Activated CD4-positive, alpha-beta T cell treated with anti-CD3 and anti-CD28 coated beads, Interleukin-2, amount 10 ng/mL, durations not matched to agents 7 days and 5 days (primary cell): ENCODE measurements at places on chromosomes 3 and 15. TPM values are rescaled to one million over a fixed set of nuclear protein-coding genes. Genes with fewer than 3 reads are reported as not detected.

Gene ARPIN
- not detected for total RNA-seq

Gene PTX3
- total RNA-seq, result 0.40 TPM

Gene SCAMP5
- total RNA-seq, result 2.0 TPM

Gene PRICKLE2
- not detected for total RNA-seq

Gene SATB1
- total RNA-seq, result 323 TPM

Gene PLSCR2
- 0.35 TPM for total RNA-seq

Gene ALDH1A3
- not detected for total RNA-seq

Gene ADGRG7
- total RNA-seq, result not detected

Gene FSTL1
- total RNA-seq, result 0.37 TPM

Gene UNC13C
- total RNA-seq, result not detected

- H3K36me3 ChIP-seq, result peaks cover 3% of the 10 kb centered on the region
- H3K4me3 ChIP-seq, result no peak overlapping the region
- H3K4me1 ChIP-seq, result no peaks in the 10 kb centered on the region
- H3K27me3 ChIP-seq, result no peaks in the 10 kb centered on the region
Observed at GRCh38 chr3:17505856-17506255, 236.6 kb downstream of the TBC1D5 start.

DNA sequence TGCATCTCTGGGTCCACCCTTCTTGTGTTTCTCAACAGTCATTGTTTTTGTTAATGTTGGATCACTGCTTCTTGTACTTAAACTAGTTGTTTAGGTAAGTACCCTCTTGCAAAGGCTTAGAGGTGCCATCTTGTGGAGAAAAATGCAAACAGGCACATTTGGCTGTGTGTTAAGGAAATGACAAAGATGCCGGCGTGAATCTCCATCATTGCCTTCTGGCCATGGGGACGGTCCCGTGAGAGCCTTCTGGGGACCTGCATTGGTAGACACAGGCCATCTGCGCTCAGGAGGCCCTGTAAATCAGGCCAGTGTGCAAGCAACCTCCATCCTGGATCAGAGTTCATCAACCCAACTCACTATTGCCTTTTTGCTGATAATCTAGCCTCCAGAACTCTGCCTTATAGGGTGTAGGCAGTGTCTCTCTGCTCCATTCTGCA lies 158.6 kb upstream of the NR2E3 start:
- H3K4me3 ChIP-seq, result no peak overlapping the region
- H3K27me3 ChIP-seq, result peaks cover 4% of the 10 kb centered on the region
- no peaks in the 10 kb centered on the region for H3K4me1 ChIP-seq
- H3K36me3 ChIP-seq, result no peaks in the 10 kb centered on the region

- no peak for DNase-seq
- H3K27ac ChIP-seq, result no peak overlapping the region
- no peak overlapping the region for H3K4me3 ChIP-seq
- no peaks in the 10 kb centered on the region for H3K27me3 ChIP-seq
- no peaks in the 10 kb centered on the region for H3K36me3 ChIP-seq
Observed at GRCh38 chr3:95476534-95476933, 1337.9 kb upstream of the EPHA6 start.

GRCh38 chr15:33311312-33311971 lies 675 bp downstream of the RYR3 start:
- H3K36me3 ChIP-seq, result no peaks in the 10 kb centered on the region
- no peaks in the 10 kb centered on the region for H3K4me1 ChIP-seq
- no peak overlapping the region for H3K27ac ChIP-seq

GRCh38 chr15:101654171-101654570 lies 2.0 kb upstream of the TM2D3 start:
- no peak overlapping the region for H3K4me3 ChIP-seq
- peaks cover 35% of the 10 kb centered on the region for H3K4me1 ChIP-seq
- H3K27me3 ChIP-seq, result no peaks in the 10 kb centered on the region
- peaks cover 18% of the 10 kb centered on the region for H3K36me3 ChIP-seq

DNA sequence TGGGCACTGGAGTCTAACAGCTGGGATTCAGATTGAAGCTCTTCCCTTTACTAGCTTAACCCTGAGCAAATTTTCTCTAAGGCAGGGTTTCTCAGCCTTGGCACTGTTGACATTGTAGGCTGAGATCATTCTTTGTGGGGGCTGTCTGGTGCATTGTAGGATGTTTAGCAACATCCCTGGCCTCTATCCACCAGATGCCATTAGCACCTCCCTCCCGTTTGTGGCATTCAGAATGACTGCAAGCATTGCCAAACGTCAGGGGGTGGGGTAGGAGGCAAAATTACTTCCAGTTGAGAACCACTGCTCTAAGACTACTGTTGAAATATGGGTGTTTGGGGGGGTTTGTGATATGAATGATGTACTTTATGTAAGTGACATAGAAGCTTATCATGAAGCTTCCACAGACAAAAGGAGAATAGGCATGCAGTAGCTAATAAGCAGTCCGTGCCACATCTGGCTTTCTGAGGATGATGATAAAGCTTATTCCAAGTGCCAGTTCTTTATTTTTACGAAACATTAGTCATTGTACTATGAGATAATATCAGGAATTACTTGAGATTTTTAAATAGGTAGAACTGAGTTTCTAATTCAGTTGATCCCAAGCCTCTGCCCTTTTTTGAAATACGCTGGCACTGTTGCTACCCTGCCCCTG lies 39.3 kb downstream of the NKIRAS1 start:
- peaks cover 10% of the 10 kb centered on the region for H3K36me3 ChIP-seq
- DNase-seq, result no peak
- H3K27ac ChIP-seq, result no peak overlapping the region
- H3K4me3 ChIP-seq, result no peak overlapping the region
- peaks cover 11% of the 10 kb centered on the region for H3K4me1 ChIP-seq
- no peaks in the 10 kb centered on the region for H3K27me3 ChIP-seq

DNA sequence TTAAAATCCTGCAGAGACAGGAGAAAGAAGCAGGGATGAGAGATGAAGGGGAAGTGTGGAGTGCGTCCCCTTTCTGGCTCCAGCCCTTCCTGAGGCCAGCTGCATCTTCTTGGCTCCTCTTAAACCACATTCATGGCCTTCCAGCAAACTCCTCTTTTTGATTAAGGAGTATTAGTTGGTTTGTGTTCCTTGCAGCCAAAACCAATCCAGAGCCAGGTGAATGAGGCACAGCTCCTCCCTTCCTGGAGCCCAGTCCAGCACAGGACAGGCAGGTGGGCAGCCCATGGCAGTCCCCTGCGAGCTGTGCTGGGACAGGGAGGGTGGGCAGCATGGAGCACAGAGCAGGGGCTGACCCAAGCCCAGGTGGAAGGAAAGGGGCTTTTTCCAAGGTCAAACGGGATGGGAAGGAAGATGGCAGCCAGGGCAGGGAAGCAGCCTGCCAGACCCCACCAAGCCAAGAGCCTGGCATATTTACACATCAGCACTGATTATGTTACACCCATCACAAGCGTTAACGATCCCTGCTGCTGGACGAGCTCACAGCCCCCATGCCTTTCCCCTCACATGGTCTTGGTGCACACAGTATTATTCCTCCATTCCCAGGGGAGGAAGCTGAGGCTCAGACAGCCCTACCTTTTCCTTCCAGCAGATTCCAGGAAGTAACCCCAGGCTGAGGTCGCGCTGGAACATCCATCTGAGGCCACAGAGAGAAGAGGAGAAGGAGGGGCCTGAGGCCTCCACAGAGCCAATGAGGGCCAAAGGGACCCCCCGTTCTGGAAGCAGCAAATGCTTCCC lies 175.6 kb downstream of the SMAD6 start:
- H3K4me3 ChIP-seq, result no peak overlapping the region
- no peak for DNase-seq
- no peaks in the 10 kb centered on the region for H3K36me3 ChIP-seq
- peaks cover 9% of the 10 kb centered on the region for H3K27me3 ChIP-seq
- no peaks in the 10 kb centered on the region for H3K4me1 ChIP-seq
- H3K27ac ChIP-seq, result no peak overlapping the region

- no peak overlapping the region for H3K27ac ChIP-seq
- no peaks in the 10 kb centered on the region for H3K27me3 ChIP-seq
- no peaks in the 10 kb centered on the region for H3K4me1 ChIP-seq
- DNase-seq, result no peak
- H3K36me3 ChIP-seq, result no peaks in the 10 kb centered on the region
Observed at GRCh38 chr15:98980899-98981228, 26.7 kb downstream of the PGPEP1L start.

GRCh38 chr3:22308871-22309270 lies 557.9 kb upstream of the ZNF385D start:
- no peak for DNase-seq
- H3K27me3 ChIP-seq, result no peaks in the 10 kb centered on the region
- H3K4me1 ChIP-seq, result no peaks in the 10 kb centered on the region
- H3K4me3 ChIP-seq, result no peak overlapping the region

DNA sequence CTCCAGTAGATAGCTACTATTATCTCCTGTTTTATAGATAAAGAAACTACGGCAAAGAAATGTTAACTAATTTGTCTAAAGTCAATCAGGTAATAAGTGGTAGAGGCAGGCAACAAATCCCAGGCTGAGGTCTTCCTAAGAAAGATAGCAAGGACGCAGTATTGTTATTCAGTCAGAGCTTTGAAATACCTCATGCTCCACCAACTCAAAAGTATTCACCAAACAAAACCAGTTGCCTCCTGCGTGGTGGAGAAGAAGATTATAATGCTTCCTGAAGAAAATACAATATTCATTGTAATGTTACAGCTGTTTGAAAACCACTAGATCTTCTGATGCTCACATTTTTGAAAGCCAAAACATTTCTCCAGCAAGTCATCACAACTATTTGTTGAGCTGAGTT lies 138.2 kb upstream of the CNTN4 start:
- no peak overlapping the region for H3K27ac ChIP-seq
- no peak for DNase-seq
- H3K4me1 ChIP-seq, result no peaks in the 10 kb centered on the region
- H3K4me3 ChIP-seq, result no peak overlapping the region

GRCh38 chr3:80580146-80580545 lies 812.3 kb upstream of the ROBO1 start:
- H3K4me1 ChIP-seq, result no peaks in the 10 kb centered on the region
- H3K27ac ChIP-seq, result no peak overlapping the region
- DNase-seq, result no peak

DNA sequence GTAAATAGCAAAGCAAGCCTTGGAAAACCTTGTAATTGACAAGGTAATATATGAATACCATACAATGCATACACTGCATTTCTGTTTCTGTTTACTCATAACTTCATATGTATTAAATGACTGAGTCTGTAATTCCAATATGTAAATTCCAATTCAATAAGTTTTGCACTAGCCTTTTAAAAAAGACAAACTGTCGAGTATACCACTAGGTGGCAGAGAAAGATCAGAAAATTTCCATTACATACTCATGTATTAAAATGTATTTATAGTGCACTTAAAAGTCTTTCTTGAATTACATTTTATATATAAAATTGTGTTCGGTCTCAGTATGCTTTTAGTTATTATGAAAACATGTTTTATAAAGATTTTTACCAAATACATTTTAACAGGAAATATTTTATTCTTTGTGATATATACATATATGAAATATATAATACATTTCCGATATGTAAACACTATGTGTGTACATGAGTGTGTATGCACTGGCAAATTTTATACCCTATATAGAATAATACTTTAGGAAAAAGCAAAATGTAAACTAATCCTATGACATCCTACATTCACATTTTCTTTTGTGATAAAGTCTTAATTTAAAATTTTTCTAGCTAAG lies 216.8 kb downstream of the VGLL3 start:
- no peaks in the 10 kb centered on the region for H3K36me3 ChIP-seq
- H3K4me1 ChIP-seq, result no peaks in the 10 kb centered on the region
- no peaks in the 10 kb centered on the region for H3K27me3 ChIP-seq
- no peak for DNase-seq
- H3K4me3 ChIP-seq, result no peak overlapping the region
- H3K27ac ChIP-seq, result no peak overlapping the region

DNA sequence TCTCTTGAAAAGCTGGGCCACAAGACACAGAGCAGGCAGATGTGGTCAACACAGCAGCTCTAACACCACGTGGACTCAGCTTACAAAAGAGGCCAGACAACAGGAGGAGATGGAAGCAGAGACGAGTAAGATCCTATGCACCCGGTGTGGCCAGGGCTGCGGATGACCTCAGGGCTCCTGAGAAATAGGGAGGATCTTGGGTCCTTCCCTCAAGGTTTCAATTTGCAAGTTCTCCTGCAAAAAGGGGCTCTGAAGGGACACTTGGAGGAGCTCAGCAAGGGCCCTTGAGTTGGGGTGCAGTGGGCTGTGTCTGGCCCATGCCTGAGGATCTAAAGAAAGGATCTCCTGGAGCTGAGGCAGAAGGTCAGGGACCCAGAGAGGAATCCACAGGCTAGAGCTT lies 249.5 kb upstream of the IGF1R start:
- no peak for DNase-seq
- no peak overlapping the region for H3K4me3 ChIP-seq
- no peaks in the 10 kb centered on the region for H3K4me1 ChIP-seq
- H3K36me3 ChIP-seq, result no peaks in the 10 kb centered on the region
- H3K27me3 ChIP-seq, result no peaks in the 10 kb centered on the region

DNA sequence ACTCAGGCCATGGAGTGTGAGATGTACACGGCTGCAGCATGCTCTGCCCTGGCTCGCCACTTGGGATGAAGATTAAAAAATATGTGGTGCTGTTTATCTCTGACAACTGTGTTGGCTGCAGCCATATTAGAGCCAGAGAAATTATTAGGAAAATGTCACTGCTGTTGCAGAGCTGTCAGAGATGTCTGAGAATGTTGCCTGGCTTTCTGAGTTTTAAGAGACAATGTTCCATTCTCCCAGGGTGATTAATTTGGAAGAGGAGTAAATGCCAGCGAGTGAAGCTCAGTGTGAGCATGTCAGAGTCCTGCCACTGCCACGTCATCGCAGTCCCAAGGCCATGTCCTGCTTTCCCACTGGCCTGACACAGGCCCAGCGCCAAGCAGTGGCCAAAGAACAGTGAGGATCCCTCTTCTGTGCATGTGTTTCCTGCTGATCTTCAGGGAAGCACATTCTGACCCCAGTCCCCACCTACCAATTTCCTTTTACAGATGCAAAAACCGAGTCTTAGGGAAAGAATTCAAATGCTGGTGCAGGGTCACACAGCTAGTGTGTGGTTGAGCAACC lies 370.9 kb downstream of the GABRG3 start:
- H3K4me1 ChIP-seq, result no peaks in the 10 kb centered on the region
- no peak overlapping the region for H3K27ac ChIP-seq
- no peak for DNase-seq
- no peak overlapping the region for H3K4me3 ChIP-seq
- no peaks in the 10 kb centered on the region for H3K27me3 ChIP-seq
